NCI-H2081 treated with DMSO at 0.1 percent for 48 hours (cell line): ENCODE measurements at places on chromosomes 6 and 20.

DNA sequence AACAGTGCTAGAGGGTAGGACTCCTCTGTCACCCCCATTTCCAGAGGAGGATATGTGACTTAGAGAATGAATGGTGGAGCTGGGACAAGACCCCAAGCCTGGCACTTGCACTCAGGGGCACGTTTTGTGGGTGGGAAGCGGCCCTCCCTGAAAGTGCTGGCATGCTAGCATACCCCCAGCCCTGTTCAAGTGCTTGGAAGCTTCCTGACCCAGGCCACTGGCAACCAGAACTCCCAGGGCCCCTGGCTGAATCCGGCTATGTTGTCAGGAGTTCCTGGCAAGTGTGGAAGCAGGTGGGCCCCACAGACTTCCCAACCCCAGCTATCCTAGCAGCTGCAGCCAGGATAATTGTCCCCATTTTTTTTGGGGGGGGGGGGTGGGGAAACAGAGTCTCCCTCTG is 35.6 kb upstream of the TGM2 start:
- no peak for DNase-seq

- DNase-seq, result no peak
These were observed 254.6 kb downstream of the LY86 start for GRCh38 chr6:6843057-6843627.

DNA sequence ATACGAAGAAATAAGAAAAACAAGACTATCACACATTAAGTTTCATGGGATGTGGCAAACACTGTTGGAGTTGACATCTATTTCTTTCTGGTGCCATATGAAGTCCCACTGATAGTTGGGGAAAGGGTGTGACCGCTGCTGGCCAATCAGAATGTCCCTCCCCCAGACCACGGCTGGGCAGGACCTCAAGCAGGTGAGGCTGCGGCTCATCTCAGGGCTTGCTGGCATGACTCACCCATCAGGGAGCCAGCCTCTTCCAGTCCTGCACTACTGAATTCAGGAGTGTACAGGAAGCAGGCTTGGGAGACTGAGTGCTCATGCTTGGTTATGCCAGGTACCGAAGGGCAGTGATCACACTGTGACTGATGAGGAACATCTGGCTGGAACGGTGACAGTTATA is 18.9 kb downstream of the PREP start:
- DNase-seq, result no peak

DNA sequence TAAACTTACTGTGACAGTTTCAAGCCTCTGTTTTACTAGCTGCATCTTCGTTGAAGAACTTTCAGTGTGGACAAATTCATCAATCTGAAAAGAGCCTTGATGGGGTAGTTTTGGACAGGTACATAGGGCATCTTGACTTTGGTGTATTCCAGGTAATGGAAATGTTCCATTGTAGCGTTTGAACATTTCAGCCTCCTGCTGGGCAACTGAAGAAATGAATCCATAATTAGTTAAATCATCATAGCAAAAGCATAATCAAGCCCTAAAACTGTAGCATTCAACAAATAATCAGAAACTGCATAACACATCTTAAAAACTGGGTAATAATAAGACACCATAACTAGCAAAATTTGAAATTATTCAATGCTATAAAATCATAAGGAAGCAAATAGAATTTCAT is 86.2 kb downstream of the AHI1 start:
- DNase-seq, result no peak

GRCh38 chr6:108293527-108294296 is 1.1 kb upstream of the AFG1L start:
- DNase-seq, result no peak

- no peak for DNase-seq
These were observed 136.0 kb upstream of the SGK1 start for GRCh38 chr6:134453792-134454510.

DNA sequence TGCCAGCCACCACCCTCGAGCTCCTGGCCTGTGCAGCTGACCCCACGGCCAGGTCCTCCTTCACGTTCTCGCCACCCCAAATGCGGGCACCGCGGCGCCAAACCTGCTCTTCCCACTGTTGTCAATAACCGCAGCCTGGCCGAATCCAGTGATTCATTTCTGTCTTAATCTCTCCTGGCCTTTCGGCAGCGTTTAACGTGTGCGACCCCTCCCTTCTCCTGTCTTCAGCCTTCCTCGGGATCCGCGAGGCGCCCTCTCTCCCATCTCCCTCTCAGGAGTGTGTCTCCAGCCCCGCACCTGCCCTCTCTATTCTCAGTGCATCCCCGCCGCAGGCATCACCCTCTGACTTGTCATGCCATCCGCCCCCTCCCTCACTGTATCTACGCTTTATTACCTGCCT is 91.4 kb downstream of the THBS2 start:
- DNase-seq, result no peak

- no peak for DNase-seq
These were observed 78.4 kb downstream of the GFRAL start for GRCh38 chr6:55405474-55406235.
